Adipocyte (in vitro differentiated cells): ENCODE measurements at places on chromosomes 11 and 22.
A peak's percentile ranks its signal among the peaks of the same experiment; 100 is the strongest.

- DNase-seq, result no peak
Measured at GRCh38 chr11:22467741-22468140, 129.6 kb downstream of the SLC17A6 start.

DNA sequence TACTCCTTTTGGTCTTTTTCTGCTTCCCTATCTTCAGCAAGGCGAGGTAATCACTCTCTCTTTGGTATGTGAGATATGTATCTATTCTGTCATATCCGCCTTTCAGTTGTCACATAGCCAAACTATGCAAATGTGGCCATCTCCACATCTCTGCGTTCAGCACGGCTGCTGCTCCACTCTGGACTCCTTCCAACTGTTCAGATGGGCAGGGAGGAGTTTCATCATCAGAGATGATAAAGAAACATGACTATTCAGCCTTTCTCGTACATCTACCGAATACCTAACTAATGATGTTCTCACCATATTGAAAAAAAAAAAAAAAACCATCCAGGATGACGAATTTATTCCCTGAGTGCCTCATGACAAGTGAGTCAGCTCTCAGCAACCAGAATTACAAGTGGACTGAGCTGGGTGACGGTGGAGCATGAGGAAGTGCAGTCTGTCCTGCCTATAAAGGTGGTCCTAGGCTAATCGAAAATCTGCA lies 899.6 kb downstream of the OPCML start:
- DNase-seq, result peak; percentile 86

DNA sequence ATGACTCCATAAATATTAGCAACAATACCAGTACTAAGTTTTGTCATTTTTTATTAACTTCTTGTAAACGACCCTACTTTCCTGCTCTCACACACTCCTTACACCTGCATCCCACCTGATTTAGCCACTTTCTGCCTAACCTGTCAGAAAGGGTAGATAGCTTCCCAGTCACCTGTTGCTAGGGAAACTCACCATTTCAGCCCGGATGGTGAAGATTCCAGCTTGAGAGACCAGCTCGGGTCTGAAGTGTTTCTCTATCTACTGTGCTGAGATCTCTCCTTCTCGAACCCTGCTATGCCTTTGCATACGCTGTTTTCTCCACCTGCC lies at the start of gene PARVG:
Gene PARVG (plus strand): TSS at position 220 of the 327 bp plus-strand sequence. CDS start 2,405 bp downstream, outside the sequence.
- DNase-seq, result no peak

DNA sequence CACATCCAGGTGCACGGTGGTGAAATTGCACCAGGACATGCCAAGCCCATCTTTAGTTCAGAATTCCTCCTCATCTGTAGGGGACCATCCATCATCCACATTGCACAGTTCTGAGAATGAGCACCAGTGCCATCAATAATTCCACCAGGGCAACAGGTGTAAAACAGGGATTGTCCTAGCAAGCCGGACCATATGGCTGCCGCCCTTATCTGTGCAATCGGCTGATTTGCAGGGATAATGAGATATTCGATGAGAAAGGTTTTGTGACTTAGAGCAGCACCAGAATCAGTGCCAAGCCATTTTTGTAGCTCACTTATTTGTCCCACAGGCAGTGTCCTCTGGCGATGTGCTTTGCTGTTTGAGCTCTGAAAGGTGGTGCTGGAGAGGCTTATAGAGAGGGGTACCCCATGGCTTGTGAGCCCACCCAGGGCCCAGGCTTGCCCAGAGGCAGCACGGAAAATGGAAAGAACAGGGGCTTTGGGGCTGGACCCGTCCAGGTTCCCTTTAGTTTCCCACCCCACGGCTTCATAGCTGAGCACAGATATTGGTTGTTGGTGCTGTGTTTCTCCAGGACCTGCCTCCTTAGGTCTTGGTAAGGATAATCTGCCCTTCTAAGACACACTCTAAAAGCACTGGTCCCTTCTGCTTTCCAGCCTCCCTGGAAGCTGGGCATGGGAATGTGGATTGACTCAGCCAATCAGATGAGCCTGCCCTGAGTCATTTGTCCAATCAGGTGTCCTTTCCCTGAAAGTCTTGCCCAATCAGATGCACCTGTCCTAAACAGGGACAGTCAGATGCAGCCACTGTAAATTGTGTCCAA lies 84.0 kb upstream of the SHANK2 start:
- DNase-seq, result no peak

- DNase-seq, result no peak
Measured at GRCh38 chr11:22161489-22161888, 31.4 kb upstream of the ANO5 start.

GRCh38 chr11:110430267-110431050 lies 711 bp downstream of the FDX1 start:
- DNase-seq, result peak; percentile 63

GRCh38 chr11:100948936-100949335 lies 180.7 kb downstream of the PGR start:
- no peak for DNase-seq

DNA sequence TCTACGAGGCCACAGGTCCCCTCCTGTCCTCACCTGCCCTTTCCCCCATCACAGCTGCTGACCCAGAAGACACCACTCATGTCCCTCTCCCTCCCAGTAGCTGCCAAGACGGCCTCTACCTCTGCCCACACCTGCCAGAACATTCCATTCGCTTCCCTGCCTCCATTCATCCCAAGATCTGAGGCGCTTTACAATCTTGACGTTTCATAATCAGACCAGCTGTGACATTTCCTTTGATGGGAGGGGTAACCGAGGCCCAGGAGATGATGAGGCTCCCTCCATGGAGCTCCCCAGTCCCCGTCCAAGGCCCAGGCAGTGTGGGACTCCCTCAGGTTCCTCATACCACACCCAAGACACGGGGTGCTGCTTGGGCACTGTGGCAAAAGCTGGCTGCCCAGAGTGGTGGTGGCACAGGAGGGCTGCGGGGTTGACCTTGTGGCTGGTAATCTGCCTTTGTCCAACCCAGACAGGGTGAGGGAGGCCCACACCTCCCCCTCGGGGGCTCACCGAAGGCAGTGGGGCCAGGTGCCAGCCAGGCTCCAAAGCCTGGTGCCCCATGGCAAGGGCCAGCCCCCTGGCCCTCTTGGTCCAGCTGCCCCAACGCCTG lies 17.3 kb downstream of the PHLDA2 start:
- DNase-seq, result no peak

GRCh38 chr22:47274196-47274595 lies 511.7 kb downstream of the TBC1D22A start:
- no peak for DNase-seq

DNA sequence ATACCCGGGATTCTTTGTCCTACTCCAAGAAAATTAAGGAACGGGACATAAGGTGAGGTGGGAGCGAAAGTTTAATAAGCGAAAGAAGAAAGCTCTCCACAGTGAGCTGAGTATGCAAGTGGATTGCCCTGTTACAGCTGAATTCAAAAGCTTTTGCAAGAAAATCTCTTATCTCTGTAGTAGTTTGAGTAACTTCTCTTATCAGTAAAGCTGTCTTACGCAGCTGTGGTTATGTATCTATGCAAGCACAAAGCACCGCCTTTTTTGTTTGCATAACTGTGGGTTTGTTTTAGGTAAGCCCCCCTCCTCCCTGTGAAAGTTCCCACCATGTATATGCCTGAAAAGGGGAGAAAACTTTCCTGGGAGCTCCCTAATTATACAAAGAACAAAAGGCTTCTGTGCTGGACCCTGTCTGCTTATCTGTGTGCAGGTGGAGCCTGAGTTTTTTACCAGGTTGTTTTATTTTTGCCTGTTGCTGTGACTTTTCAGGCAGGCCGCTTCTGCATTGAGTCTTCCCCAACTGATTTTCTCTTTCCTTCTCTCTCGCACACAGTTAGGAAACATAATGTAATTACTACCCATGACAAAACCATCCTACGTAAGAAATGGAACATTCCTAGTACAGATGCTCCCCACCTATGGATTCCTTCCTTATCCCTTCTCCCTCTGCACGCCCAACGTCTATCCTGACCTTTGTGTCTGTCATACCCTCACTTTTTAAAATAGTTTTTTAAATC lies 837 bp upstream of the PLAAT5 start:
- no peak for DNase-seq

- DNase-seq, result no peak
Measured at GRCh38 chr22:30996462-30996861, 27.4 kb downstream of the TUG1 start.

GRCh38 chr22:24968066-24968561 lies 15.6 kb downstream of the KIAA1671 start:
- no peak for DNase-seq

- no peak for DNase-seq
Measured at GRCh38 chr22:43840431-43840830, 21.9 kb downstream of the SULT4A1 start.

- no peak for DNase-seq
Measured at GRCh38 chr22:29606320-29606719, 2.9 kb downstream of the NF2 start.

DNA sequence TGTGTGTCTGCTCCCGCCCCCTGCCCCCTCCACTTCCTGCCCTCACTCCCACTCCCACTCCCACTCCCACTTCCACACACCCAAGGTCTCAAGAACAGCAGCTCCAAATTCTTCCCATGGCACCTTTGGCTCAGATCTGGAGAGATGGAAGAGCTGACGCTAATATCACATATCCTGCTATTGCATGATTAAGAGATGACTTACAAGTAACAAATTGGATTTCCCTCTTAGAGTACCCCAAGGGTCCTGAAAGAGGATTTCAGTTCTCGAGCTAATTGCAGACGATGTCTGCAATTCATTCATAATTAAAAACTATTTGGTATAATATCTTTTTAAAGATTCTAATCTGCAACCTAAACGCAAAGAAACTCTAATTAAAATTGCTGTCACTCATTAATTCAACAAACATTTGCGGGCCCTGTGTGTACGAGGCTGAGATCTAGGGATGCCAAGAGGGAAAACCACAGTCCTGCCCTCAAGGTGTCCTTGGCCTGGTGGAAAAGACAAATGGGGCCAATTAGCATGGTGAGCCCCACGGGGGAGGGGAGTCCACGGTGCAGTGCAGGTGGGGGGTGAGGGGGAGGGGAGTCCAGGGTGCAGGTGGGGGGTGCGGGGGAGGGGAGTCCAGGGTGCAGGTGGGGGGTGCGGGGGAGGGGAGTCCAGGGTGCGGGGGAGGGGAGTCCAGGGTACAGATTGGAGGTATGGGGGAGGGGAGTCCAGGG lies 50.3 kb downstream of the CELSR1 start:
- no peak for DNase-seq

DNA sequence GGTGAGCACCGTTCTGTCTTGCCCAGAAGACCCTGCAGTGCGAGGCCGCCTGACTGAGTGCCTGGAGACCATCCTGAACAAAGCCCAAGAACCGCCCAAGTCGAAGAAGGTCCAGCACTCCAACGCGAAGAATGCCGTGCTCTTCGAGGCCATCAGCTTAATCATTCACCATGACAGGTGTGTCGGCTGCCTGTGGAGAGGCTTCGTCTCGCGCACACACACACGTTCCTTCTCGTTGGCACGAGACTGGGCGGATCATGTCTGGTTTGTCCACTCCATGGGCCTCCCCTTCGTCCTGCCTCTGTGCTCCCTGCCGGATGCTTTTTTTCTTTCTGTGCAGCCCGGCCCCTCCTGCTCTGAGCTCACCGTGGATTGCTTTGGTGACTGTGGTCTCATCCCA lies 51.1 kb downstream of the MUC6 start:
- no peak for DNase-seq

GRCh38 chr11:67484847-67485311 lies 2.1 kb downstream of the AIP start:
- DNase-seq, result no peak

DNA sequence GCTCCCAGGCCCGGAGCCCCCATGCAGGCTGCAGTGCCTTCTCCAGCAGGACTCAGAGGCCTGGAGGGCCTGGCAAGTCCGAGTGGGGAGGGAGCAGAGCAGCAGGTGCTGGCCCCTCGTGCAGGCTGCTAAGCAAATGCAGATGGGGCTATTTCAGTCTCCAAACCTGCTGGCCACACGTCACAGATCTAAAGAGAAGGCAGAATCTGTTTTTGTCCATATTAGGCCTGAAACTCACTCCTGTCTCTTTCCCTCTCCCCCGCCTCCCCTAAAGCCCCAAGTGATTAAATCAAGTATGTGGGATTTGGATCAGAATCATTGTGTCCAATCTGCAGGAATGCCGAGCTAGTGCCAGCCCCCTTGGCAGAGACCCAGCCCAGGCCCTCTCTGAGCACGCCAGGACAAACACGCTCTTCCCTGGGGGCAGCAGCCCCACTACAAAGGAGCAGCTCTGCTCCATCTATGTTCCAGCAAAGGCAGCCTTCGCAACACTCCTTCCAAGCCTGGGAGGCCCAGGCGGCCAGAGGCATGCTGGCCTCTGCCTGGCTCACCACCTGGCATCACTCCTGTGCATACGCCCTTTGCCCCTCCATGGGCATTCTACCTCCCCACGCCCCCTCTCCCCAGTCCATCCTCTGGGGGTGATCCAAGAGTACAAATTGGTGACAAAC lies 26.5 kb downstream of the RPL27A start:
- peak; percentile 97 for DNase-seq

- no peak for DNase-seq
Measured at GRCh38 chr11:64245401-64245796, 1.3 kb downstream of the PPP1R14B start.

DNA sequence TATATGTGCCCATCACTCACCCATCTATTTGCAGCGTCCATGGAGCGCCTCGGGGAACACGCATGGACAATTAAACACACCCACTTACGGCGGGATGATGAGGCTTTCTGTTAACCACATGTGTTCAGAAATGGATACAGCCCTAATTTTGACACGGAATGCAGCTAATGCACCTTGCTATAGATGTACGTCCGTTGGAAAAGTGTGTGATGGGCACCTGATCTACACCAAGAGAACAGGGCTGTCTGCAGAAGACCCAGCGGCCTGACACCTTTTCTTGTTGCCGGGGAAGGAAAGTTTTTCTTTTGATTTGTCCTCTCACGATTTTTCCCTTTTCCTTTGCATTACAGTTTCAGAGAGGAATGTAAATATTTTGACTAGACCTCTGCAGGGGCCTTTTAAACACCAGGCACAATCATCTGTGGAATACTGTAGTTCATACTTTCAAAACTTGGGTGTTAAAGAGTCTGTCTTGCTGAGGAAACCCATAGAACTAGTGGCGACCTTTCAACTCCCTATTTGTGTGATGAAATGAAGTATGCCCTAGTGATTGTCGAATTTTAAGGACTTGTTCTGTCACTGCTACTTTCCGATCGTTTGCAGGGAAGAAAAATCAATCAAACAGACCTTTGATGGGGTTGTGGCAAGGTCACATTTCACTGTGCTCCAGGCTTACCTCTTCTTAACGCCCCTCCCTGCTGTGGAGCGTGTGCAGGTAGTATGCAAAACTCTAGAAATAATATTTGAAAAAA lies 16.5 kb upstream of the PAX6 start:
- peak; percentile 15 for DNase-seq

DNA sequence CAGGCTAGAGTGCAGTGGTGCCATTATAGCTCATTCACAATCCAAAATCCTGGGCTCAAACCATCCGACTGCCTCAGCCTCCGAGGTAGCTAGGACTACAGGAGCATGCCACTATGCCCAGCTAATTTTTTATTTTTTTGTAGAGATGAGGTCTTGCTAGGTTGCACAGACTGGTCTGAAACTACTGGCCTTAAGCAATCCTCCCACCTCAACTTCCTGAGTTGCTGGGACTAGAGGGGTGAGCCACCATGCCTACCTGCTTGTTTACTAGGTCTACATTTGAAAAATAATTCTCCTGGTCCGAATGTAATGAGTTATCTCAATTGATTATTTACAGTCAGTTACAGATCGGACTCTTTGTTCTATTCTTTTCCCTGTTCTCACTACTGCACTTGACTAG lies 22.0 kb downstream of the TAF1D start:
- no peak for DNase-seq
